ENCODE measurements at places on chromosomes 7 and 10.

GRCh38 chr10:110577056-110577455, 9.6 kb downstream of the SMC3 start:
- DNase-seq = no peak

DNA sequence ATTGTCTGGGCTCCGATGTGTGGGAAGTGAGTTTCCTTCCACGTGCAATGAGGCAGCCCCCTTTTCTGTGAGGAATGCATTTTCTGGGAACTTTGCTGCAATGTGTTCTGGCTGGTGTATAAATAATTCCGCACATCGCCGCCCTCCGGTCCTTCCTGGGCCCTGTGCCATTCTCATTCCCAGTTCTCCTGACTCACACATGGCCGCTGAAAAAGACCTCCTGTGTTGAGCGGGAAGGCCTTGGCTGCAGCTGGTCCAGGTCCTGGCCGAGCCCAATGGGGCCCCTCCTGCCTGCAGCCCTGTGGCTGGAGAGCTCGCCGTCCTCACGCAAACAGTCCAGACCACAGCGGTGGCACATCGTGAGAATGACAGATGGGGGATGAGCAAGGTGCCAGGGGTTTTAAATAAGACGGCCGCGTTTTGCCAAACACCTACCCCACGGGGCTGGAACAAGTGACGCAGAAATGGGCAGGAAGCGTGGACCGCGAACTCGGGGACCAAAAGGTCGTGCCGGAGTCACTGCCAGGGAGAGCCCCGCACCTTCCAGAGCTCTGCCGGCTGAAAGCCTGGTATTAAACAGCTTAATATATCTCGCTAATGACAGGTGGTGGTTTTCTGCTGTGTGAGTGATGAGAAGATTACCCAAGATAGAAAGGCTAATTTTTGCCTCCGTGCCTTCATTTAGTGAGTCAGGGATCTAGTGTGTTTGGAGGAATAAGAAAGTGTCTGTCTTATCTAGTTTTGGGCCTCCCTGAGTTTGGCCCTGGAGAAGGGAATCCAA, 37.0 kb downstream of the FAM20C start:
- DNase-seq = no peak

DNA sequence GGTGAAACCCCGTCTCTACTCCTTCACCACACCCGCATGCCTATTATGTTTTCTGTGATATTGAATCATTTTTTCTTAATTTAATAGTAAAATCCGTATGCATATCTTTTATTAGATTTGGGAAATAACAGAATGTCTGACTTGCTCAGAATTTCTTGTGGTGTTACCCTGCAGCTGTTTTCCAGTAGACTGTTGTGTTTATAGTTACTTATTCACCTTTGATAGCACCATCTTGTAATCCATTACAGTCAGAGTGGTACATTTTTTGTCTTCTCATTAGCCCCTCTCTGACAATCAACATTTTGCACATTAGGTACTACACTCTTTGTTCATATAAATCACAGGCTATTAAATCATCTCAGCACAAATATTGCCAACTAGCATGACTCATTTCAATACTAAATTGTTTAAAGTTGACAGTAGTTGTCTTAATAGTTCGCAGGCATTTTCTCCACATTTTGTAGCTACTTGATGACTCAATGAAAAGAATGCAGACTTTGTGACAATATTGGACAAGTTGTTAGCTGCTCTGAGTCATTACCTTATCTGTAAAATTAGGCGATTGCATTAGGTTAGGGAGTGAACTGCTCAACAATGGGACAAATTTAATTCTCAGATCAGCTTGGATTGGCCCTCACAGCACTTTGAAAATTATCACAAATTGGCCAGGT, 17.8 kb upstream of the SLC16A12 start:
- DNase-seq = peak; percentile 57

- peak; percentile 92 for DNase-seq
These were observed 68.8 kb upstream of the GSDME start for GRCh38 chr7:24825931-24826661.

GRCh38 chr7:11818281-11818680, 13.7 kb downstream of the THSD7A start:
- no peak for DNase-seq

DNA sequence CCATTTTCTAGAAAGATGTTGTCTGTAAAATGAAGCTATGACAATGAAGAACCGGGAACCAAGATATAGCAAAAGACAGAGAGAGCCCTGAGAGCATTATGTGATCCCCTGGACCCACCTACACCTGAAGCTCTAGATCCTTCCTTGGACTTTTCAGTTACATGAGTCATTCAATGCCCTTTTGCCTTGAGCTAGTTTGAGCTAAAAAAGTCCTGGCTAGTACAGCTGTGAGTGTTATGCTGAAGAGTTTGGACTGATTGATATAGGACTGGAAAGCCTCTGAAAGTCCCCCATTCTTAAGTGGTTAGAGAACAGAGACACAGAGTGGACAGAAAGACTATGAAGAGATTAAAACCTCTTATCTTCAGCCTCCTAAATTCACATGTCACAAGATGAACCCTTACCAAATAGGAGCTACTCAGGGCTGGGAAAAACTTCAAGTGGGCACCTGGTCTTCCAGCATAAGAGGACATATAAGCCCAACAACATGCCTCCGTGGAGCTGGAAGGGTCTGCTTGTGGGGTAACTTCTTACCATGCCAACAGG, 386.8 kb upstream of the NFE2L3 start:
- DNase-seq = no peak

GRCh38 chr10:80512031-80512526, 25.6 kb upstream of the SH2D4B start:
- no peak for DNase-seq
